ENCODE measurements at places on chromosomes 6 and 20. TPM values are rescaled to one million over a fixed set of nuclear protein-coding genes. Genes with fewer than 3 reads are reported as not detected.

DNA sequence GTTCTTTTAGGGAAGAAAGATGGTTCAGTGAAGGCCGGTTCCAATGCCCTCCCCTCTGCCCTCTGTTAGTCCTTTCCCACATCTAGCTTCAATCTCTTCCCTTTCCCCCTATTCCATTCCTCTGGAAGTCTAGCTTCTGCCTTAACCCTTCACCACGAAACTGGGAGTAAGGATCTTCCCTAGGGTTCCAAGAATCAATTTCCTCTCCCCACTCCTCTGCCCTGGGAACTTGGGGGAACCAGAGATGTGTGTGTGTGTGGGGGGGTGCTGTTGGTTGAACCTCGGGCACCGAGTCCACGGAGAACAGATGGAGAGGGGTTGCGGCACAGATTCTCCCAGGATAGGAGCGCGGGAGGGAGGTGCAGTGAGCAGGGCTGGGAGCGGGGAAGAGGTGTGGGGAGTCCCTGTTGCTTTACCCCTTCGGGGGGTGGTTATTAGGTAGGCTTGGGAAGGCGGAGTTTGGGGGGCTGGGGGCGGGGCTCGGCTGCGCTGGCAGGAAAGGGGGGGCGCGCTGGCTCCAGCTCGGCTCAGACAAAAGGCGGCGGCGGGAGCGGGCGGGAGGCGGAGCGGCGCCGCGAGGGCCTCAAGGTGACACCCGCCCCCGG, at the start of gene TMEM151B:
TMEM151B (plus strand) TSS at position 530 of the 605 bp plus-strand sequence. CDS start 293 bp downstream, outside the sequence.
- peaks cover 22% of the 10 kb centered on the region for H3K27me3 ChIP-seq
- no peak within 1 kb of the TSS for H3K27ac ChIP-seq
- no peaks in the 10 kb centered on the region for H3K36me3 ChIP-seq
- peaks cover under 1% of the 10 kb centered on the region for H3K4me1 ChIP-seq
- DNase-seq = no peak

GRCh38 chr6:10824297-10824696, 14.0 kb downstream of the MAK start:
- H3K36me3 ChIP-seq = no peaks in the 10 kb centered on the region
- DNase-seq = no peak
- H3K4me1 ChIP-seq = no peaks in the 10 kb centered on the region
- H3K27me3 ChIP-seq = no peaks in the 10 kb centered on the region
- no peak overlapping the region for H3K27ac ChIP-seq

DNA sequence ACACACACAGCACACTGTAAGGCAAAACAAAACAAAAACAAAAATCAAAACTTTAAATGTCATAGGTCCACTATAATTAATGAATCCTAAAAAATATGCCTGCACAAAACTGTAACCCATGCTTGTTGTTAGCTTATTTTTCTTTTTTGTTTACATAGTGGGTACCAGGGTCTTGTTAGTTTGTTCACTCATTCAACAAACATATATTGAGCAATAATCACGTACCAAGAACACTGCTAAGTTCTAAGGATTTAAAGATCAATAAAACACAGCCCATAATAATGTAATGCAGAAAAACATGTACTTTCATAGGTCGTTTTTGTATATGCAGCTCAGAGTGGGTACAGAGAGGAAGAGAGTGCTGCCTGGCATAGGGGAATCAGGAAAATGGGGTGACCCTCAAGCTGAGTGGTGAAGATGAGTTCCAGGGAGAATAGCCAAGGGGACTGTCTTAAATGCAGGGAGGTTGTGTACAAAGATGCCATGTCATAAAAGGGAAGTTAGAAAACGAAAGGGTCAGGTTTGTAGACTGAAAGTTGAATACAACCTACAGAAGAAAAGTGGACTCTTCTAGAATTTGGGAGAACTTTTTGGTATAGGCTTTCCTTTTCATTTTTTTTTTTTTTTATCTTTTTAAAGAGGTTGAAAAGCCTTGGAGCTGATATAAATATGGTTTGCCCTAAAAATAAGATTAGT, 113.3 kb upstream of the TBX18 start:
- H3K4me1 ChIP-seq = no peaks in the 10 kb centered on the region
- no peaks in the 10 kb centered on the region for H3K27me3 ChIP-seq
- no peaks in the 10 kb centered on the region for H3K36me3 ChIP-seq
- H3K27ac ChIP-seq = no peak overlapping the region
- no peak overlapping the region for H3K4me3 ChIP-seq
- DNase-seq = no peak

DNA sequence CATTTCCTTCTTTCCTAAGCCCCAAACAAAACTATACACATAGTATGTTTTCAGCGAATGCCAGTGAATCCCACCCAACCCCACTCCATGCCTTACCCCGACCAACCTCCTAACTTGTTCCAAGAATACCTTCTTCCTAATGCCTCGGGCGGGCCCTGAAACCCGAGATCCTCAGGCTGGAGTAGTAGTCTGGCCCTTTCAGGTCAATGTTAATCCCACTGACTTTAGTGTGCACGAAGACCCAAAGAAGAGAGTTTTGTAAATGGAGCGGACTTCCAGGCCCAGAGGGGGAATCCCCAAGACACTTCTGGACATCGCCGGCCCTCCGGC, 394 bp downstream of the YIPF3 start:
- DNase-seq = no peak
- peaks cover 33% of the 10 kb centered on the region for H3K4me1 ChIP-seq
- H3K27ac ChIP-seq = peak overlapping the region; percentile 85
- peak overlapping the region; percentile 71 for H3K4me3 ChIP-seq

DNA sequence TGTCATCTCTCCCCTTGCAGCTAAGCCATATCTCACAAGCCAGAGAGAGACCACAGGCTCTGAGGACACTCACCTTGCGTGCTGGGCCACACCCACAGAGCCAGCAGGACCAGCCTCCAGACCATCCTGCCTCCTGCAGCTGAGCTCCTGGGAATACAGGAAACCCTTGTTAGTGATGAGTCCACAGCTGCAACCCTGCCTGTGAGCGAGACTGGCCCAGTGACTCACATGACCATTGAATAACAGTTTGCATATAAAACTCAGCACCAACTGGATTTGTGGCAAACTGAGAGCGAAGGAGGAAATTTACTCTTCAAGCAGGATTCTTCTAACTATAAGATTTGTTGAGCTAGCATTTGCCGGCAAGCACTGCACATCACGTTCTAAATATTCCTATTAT, 3.0 kb downstream of the THBS2 start:
- H3K27ac ChIP-seq = no peak overlapping the region
- peaks cover 4% of the 10 kb centered on the region for H3K27me3 ChIP-seq
- H3K4me3 ChIP-seq = no peak overlapping the region
- DNase-seq = no peak

- DNase-seq = no peak
- no peak overlapping the region for H3K4me3 ChIP-seq
- no peaks in the 10 kb centered on the region for H3K27me3 ChIP-seq
- no peaks in the 10 kb centered on the region for H3K36me3 ChIP-seq
- no peak overlapping the region for H3K27ac ChIP-seq
- no peaks in the 10 kb centered on the region for H3K4me1 ChIP-seq
These were observed 884.5 kb upstream of the GJE1 start for GRCh38 chr6:141248021-141248799.

GRCh38 chr6:131013495-131013894, 49.5 kb downstream of the EPB41L2 start:
- no peak overlapping the region for H3K27ac ChIP-seq
- no peaks in the 10 kb centered on the region for H3K36me3 ChIP-seq
- no peak overlapping the region for H3K4me3 ChIP-seq
- H3K4me1 ChIP-seq = peaks cover 35% of the 10 kb centered on the region
- no peaks in the 10 kb centered on the region for H3K27me3 ChIP-seq

DNA sequence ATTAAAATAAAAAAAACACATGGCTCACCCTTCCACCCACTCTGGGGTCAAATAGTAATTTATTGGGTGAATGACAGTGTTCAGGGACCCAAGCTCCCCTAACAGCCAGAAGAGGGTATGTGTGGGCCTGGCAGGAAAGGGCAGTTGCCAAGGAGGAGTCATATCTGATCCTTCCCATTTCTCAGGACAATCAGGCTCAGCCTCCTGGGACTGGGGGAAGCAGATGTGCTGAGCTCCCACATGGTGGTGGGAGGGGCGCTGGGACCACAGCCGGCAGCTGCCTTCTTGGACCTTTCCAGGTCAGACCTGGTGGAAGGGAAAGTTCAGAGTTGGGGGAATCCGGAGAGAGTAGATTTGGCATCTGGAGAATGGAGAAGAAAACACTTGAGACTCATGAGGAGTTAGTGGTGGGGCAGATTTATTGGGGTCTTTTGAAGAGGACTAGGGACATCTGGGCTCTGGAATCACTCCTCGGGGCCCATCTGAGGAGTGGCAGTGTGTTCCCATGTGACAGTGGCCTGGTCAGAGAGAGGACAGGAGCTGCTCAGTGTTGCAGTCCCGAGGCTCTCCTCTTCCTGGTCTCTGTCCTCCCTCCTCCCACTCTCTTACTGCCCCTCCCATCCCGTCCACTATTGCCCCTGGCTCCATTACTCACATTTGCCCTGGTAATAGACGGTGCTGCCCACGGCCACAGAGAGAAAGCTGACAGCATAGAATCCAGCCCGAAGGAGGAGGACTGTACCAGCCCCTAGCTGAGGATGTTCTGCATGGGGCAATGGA, 3.0 kb downstream of the LST1 start:
- DNase-seq = no peak
- H3K27me3 ChIP-seq = no peaks in the 10 kb centered on the region
- H3K4me1 ChIP-seq = no peaks in the 10 kb centered on the region
- no peak overlapping the region for H3K4me3 ChIP-seq
- no peaks in the 10 kb centered on the region for H3K36me3 ChIP-seq
- H3K27ac ChIP-seq = no peak overlapping the region

GRCh38 chr6:56515081-56515905, 127.4 kb downstream of the DST start:
- H3K4me1 ChIP-seq = peaks cover 28% of the 10 kb centered on the region
- H3K36me3 ChIP-seq = no peaks in the 10 kb centered on the region
- H3K27me3 ChIP-seq = no peaks in the 10 kb centered on the region
- no peak overlapping the region for H3K27ac ChIP-seq
- H3K4me3 ChIP-seq = no peak overlapping the region

DNA sequence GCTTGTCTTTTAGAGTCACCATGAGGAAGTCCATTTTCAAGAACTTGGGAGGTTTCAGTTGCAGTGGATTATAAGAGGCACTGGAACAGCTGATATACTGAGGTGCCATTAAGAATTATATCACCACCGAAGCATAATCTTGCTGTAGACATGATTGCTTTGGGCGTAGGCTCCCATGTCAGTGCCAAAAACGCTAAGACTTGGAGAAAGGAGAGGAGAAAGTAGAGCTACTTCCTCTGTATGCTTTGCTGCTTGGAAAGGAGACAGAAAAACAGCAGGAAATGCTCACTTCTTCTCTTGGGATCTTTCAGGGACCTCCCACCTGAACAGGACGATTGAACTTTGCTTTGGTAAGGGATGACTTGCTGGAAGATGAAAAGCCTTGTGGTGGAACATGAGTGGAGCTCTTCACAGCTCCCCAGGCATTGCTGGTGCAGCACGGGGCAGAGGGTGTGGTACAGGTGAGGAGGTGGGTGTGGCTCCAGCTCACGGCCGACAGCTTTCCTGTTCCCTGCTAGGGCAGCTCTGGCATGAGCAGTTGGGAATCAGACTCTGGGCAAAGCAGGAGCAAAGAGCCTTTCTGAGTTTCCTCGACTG, 190.4 kb upstream of the JAG1 start:
- H3K27me3 ChIP-seq = no peaks in the 10 kb centered on the region
- no peaks in the 10 kb centered on the region for H3K36me3 ChIP-seq
- no peak overlapping the region for H3K27ac ChIP-seq

The LTB gene
- 4.8 TPM for polyA plus RNA-seq

The SYNDIG1 gene
- 0.26 TPM for polyA plus RNA-seq
